ENCODE measurements at places on chromosomes 6 and 20.

DNA sequence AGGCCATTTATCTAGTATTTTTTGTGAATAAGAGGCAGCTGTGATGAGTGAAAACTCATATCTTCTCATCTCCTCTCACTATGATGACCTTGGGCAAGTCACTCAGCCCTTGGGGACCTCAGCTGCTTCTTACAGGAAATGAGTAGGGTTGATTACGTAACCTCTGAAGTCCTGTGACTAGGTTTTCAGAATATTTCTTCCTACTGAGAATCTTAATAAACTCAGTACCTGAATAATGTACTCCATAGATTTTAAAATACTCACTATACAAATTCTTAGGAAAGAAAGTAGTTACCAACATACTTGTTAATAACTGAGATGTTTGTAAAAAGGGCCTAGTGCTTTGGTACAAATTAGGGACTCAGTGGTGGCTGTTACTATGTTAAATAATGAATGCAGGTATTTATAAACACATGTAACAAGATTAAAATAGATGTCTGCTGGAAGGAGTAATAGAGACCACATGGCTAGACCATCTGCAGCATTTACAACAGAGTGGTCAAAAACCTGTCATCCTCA lies 60.9 kb downstream of the RPRD1B start:
- H3K27ac ChIP-seq: peak overlapping the region; percentile 45
- H3K4me1 ChIP-seq: peaks cover 17% of the 10 kb centered on the region
- DNase-seq: no peak
- no peak overlapping the region for H3K4me3 ChIP-seq
- H3K36me3 ChIP-seq: peaks cover 36% of the 10 kb centered on the region

DNA sequence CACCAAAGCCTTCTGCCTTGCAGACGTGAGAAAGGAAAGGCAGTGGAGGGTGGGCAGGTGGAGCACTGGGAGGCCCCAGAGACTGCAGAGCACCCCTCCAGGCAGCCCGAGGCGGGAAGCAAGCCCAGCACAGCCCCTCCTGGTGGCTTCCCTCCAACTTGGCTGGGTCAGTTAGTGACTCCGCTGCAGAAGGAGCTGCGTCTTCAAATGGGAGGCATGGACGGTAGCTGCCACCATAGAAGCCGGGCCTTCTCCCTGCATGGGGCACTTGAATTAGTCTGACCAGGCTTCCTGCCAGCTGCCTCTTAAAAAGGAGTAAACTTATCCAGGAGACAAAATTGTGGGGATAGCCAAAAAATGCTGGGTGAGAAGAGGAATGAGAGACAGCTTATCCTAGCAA lies 88.0 kb upstream of the RPS6KA2 start:
- H3K27ac ChIP-seq: no peak overlapping the region
- no peak for DNase-seq
- no peaks in the 10 kb centered on the region for H3K36me3 ChIP-seq
- H3K4me3 ChIP-seq: no peak overlapping the region
- H3K4me1 ChIP-seq: no peaks in the 10 kb centered on the region

DNA sequence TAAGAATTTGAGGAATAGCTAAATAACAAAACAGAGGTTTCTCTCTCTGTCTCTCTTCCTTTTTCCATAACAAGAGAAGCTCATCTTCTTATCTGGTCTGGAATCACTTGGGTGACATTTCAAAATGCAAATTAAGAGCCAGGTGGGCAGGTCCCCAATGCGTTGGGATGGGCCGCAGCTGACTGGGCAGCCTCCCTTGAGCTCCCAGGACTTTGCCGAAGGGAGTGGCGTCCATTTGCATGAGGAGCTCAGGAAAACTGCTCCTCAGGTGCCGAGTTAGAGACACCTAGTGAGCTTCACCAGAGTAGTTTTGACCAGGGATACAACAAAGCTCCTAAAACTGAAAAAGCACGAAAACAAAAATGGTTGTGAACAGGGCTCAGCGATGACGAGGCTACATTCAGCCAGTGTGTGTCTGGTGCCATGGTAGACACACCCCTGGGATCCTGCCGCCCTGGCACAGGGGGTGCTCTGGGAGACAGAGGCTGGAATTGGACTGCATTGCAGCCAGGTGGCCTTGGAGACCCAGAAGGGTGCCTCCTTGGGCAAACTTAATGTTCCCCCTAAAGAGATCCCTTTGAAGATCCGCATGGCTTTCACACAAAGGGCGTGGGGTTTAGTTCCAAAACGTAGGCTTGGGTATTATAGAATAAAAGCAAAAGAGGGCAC lies 13.5 kb upstream of the SERPINB6 start:
- no peak for DNase-seq
- no peaks in the 10 kb centered on the region for H3K27me3 ChIP-seq
- H3K4me3 ChIP-seq: no peak overlapping the region
- peaks cover 76% of the 10 kb centered on the region for H3K4me1 ChIP-seq

- H3K27me3 ChIP-seq: no peaks in the 10 kb centered on the region
- no peak for DNase-seq
- no peaks in the 10 kb centered on the region for H3K36me3 ChIP-seq
- no peak overlapping the region for H3K4me3 ChIP-seq
Measured at GRCh38 chr6:54588176-54588575, 258.4 kb upstream of the FAM83B start.

DNA sequence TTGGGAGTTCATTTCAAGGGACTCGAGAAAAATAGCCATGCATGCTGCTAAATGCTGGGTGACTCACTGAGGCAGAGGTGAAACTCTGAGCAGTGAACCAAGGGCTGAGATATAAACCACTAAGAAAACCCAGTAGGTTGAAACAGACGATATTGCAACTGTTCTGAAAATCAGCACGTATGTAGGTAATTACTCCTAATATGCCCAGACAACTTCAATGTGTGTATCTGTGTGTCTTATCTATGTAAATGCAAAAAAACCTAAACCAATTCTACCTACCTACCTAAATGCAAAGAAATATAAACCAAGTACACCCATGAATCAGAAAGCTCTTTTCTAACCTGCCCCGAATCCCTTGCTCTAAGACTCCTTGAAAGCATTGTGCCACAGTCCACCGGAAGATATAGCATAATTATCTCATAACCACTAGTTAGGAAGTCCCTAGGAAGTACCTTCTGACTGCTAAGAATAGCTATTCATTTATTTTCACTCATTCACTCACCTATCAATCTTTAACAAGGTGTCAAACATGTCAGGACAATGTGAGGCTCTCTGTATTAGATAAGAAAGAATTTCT lies 458.7 kb upstream of the RUNX2 start:
- H3K36me3 ChIP-seq: no peaks in the 10 kb centered on the region
- H3K27ac ChIP-seq: no peak overlapping the region

- DNase-seq: no peak
- H3K27ac ChIP-seq: no peak overlapping the region
Measured at GRCh38 chr6:69007781-69008180, 372.7 kb downstream of the ADGRB3 start.

- H3K4me1 ChIP-seq: no peaks in the 10 kb centered on the region
- H3K36me3 ChIP-seq: no peaks in the 10 kb centered on the region
- no peak for DNase-seq
- H3K27ac ChIP-seq: no peak overlapping the region
- no peak overlapping the region for H3K4me3 ChIP-seq
Measured at GRCh38 chr6:38522322-38522721, 117.4 kb downstream of the BTBD9 start.

- H3K27me3 ChIP-seq: peaks cover 9% of the 10 kb centered on the region
- H3K4me3 ChIP-seq: no peak overlapping the region
- H3K36me3 ChIP-seq: no peaks in the 10 kb centered on the region
- H3K27ac ChIP-seq: no peak overlapping the region
- H3K4me1 ChIP-seq: no peaks in the 10 kb centered on the region
Measured at GRCh38 chr20:609371-609964, 641 bp downstream of the TCF15 start.

- no peaks in the 10 kb centered on the region for H3K36me3 ChIP-seq
- H3K27ac ChIP-seq: no peak overlapping the region
- no peak overlapping the region for H3K4me3 ChIP-seq
- peaks cover 22% of the 10 kb centered on the region for H3K4me1 ChIP-seq
- H3K27me3 ChIP-seq: no peaks in the 10 kb centered on the region
- DNase-seq: no peak
Measured at GRCh38 chr20:9344083-9344920, 170.1 kb upstream of the LAMP5 start.

DNA sequence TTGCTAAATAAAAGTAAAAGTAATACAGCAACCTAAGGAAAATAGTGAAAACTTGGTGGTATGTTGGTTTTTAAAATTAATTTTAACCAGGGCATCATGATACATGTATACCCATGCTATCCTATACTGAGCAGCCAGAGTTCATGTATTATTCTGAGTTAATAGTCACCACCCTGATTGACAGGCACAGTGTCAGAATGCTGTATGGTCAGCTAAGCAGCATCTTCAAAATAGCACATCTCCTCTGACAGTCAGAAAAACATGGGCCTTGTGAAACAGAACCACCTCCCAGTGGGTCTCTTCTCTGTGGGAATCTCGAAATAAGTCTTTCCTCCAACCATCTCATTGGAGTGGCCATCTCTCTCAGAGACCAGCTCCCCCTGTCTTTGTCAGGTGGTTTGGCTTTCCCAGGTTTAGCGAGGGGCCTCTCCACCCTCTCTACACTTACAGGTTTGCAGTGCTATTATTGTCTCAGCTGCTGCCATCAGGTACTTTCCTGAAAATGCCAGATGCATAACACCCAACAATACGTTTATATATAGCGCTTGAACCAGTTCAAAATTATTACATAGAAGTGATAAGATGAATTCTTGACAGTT lies 47.1 kb upstream of the RNF8 start:
- no peaks in the 10 kb centered on the region for H3K27me3 ChIP-seq
- DNase-seq: no peak
- no peak overlapping the region for H3K4me3 ChIP-seq
- H3K27ac ChIP-seq: no peak overlapping the region
- H3K4me1 ChIP-seq: peaks cover 5% of the 10 kb centered on the region

DNA sequence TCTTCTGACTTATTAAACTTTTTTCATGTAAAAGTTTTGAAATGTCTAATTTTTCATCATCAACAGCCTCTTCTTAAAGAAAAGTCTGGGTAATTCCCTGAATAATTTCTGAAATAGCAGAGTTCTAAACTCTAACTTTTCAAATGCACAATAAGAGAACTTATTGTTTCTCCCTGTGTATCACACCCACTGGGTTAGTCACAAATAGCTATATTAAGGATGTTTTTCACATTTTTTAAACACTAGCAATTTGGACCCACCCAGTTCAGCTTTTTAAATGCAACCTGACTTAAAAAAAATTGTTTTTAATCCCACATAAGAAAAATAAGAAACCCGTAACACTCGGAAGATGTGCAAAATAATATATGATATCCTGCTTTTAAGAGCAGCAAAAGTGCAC lies 61.4 kb upstream of the UTRN start:
- no peak overlapping the region for H3K4me3 ChIP-seq
- H3K27me3 ChIP-seq: no peaks in the 10 kb centered on the region
- no peaks in the 10 kb centered on the region for H3K4me1 ChIP-seq

GRCh38 chr20:16483024-16483423 lies 90.2 kb downstream of the KIF16B start:
- H3K4me3 ChIP-seq: no peak overlapping the region

DNA sequence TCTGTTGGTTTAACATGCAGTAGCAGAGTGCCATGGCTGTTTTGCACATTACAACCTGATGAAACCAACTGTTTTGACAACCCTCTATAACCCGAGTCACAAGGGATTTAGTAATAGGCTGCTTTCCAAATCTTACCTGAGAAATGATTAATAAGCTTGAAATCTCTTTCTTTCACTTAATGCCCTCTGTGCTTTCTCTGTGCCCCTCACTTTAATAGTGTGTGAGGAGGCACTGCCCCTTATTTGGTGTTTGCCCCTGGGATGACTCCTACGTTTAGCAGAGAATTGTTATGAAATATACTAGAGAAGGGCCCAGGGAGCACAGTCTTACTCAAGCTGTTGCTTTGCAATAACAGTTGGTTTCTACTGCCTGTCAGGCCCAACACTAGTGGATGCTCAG lies 31.0 kb upstream of the PTCHD4 start:
- no peak overlapping the region for H3K4me3 ChIP-seq
- H3K36me3 ChIP-seq: no peaks in the 10 kb centered on the region
- no peak overlapping the region for H3K27ac ChIP-seq

GRCh38 chr6:7777074-7777473 lies 51.2 kb downstream of the BMP6 start:
- H3K4me3 ChIP-seq: no peak overlapping the region
- H3K27ac ChIP-seq: no peak overlapping the region
- no peaks in the 10 kb centered on the region for H3K36me3 ChIP-seq
- no peaks in the 10 kb centered on the region for H3K27me3 ChIP-seq
- no peak for DNase-seq
- H3K4me1 ChIP-seq: no peaks in the 10 kb centered on the region

DNA sequence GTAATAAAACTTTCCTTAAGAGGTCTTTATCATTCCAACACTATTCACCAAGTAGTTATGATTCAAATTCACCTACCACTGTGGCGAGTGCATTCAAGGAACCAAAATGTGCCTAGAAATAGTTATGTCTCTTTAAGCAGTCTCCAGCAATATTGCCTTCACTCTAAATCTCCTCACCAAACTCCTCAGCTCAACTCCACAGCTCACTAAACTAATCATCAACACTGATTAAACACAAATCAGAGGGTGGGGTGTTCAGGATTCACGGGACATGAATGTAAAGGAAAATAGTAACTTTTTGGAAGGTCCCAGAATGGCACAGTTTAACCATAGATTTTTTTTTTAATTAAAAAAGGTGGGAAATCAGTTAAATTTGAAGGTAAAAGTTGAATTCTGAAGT lies 70.5 kb upstream of the THEMIS start:
- H3K36me3 ChIP-seq: peaks cover 63% of the 10 kb centered on the region
- H3K4me1 ChIP-seq: no peaks in the 10 kb centered on the region
- no peaks in the 10 kb centered on the region for H3K27me3 ChIP-seq
- H3K27ac ChIP-seq: no peak overlapping the region
- H3K4me3 ChIP-seq: no peak overlapping the region
- no peak for DNase-seq

DNA sequence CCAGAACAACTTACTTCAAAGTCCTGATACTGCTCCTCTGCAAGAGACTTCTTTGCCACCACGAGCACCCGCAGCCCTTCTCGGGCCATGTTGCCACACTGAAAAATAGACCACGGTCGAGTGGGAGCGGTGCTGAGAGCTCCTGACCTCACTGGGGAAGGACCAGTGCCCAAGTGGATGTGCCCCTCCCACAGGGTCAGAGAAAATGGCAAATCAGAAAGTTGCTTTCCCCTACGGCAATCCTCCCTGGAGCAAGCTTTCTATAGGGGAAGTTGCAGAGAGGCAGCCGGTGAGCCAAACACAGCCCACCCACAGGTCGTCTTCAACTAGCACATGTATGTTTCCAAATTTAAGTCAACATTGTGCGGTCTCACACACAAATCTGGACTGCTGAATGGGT lies 85.1 kb upstream of the NFATC2 start:
- peaks cover 36% of the 10 kb centered on the region for H3K4me1 ChIP-seq
- no peak overlapping the region for H3K4me3 ChIP-seq
- no peaks in the 10 kb centered on the region for H3K27me3 ChIP-seq
- no peak for DNase-seq
- H3K27ac ChIP-seq: no peak overlapping the region
- H3K36me3 ChIP-seq: no peaks in the 10 kb centered on the region

- H3K36me3 ChIP-seq: no peaks in the 10 kb centered on the region
- H3K27me3 ChIP-seq: no peaks in the 10 kb centered on the region
- H3K4me1 ChIP-seq: peaks cover 4% of the 10 kb centered on the region
- no peak for DNase-seq
Measured at GRCh38 chr20:18397030-18397429, 69.8 kb downstream of the DZANK1 start.

- no peaks in the 10 kb centered on the region for H3K27me3 ChIP-seq
- peak overlapping the region; percentile 75 for H3K27ac ChIP-seq
- no peaks in the 10 kb centered on the region for H3K36me3 ChIP-seq
- no peak overlapping the region for H3K4me3 ChIP-seq
- peaks cover 90% of the 10 kb centered on the region for H3K4me1 ChIP-seq
Measured at GRCh38 chr20:25254571-25254970, 6.7 kb downstream of the PYGB start.

Data from esophagus squamous epithelium (tissue), 5 donors.